Activated CD4-positive, alpha-beta T cell treated with anti-CD3 and anti-CD28 coated beads, Interleukin-2, amount 50 U/mL, for 48 hours (primary cell): ENCODE measurements at places on chromosomes 7 and 10.
A peak's percentile ranks its signal among the peaks of the same experiment; 100 is the strongest.

GRCh38 chr10:101611096-101611905, 23.2 kb downstream of the DPCD start:
- DNase-seq, result peak; percentile 31

GRCh38 chr7:130341882-130342281, 2.7 kb upstream of the CPA5 start:
- DNase-seq, result no peak

DNA sequence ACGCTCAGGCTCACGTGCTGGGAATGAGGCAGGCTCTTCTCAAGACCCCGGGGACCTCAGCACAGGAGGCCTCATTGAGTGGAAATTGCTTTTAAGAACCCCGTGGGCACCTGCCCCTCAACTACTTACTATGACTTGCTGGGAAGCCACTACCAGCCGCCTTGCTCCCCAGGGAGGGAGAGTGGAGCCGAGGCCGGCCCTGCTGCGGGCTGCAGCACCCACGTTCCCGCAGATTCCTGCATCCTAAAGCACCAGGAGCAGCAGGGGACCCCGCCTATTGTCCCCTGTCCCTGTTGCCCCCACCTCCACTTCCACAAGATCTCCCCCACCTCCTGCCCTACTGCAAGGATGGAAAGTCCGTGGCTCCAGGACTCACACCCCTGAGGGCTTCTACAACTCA, 541.6 kb upstream of the PFKP start:
- no peak for DNase-seq

- no peak for DNase-seq
Observed at GRCh38 chr7:40221836-40222235, 87.0 kb downstream of the SUGCT start.

GRCh38 chr10:45380903-45381620, 7.0 kb downstream of the ALOX5 start:
- no peak for DNase-seq

DNA sequence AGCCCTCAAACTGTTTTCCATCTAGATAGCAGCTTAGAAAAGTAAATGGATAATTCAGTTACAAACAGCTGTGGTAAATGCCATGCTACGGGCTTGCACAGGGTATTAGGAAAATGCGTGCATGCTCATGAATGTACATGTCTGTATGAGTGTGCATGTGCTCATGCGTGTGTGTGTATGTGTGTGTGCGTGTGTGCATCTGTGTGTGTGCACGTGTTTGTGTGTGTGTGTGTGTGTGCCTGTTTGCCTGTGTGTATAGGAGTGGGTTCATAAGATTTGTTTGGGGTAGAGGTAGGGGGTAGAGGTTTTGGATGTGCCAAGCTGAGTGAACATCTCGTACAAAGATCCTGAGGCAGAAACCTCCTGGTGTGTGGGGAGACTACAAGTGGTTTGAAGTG, 52.9 kb downstream of the AOAH start:
- no peak for DNase-seq

DNA sequence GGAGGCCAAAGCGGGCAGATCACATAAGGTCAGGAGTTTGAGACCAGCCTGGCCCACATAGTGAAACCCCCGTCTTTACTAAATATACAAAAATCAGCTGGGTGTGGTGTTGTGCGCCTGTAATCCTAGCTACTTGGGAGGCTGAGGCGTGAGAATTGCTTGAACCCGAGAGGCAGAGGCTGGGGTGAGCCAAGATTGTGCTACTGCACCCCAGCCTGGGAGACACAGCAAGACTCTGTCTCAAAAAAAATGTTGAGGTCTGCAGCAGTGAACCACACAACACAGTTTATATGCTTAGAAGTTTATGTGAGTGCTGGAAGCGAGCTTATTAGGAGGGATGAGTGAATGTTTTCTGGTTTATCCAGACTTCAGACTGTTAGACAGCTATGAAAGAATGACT, 10.4 kb downstream of the LHPP start:
- no peak for DNase-seq

GRCh38 chr7:94045581-94045980, 41.4 kb upstream of the BET1 start:
- DNase-seq, result no peak

DNA sequence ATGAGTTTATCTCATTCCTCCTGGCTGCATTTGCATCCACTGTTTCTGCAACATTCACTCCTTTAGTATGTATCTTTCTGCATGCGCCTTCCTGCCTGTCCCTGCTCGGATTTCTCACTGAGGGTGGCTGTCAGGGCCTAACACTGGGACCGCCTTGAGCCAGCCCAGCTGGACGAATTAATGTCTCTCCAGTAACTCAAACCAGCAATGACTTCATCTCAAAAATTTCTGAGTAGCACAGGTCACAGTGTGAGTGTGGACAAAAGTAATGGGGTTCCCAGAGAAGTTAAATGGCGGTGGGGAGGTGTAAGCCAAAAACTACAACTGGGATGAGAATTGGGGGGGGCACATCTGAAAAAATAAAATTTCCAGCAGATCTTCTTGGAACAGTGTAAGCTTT, 444.0 kb upstream of the MGMT start:
- no peak for DNase-seq

GRCh38 chr7:141558544-141559183, 7.5 kb downstream of the AGK start:
- no peak for DNase-seq

DNA sequence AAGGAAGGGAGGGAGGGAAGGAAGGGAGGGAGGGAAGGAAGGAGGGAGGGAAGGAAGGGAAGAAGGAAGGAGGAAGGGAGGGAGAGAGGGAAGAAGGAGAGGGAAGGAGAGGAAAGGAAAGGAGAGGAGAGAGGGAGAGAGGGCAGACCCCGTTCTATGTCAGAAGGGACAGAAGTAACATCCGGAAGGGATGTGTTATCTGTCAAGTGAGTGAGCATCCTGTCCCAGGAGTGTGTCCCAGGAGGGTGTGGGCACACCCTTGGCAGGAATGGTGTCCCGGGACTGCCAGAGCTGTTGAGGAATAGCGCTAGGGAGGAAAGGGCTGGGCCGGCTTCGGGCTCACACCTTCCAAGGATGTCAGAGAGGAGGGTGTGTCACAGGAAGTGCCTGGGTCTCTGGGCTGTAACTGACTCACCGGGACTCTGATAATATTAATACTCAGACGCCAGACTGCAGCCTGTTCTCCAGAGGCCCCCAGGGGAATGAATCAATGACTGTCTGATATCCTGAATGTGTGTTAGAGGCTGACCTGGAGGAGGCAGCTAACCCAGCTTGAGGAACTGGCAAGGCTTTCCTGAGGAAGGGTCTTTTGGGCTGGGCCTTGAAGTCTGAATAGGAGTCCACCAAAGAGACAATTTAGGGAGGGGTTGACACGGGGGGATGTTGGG, 125.6 kb upstream of the TNRC18 start:
- DNase-seq, result no peak

- DNase-seq, result no peak
Observed at GRCh38 chr10:76675561-76675950, 962.1 kb downstream of the KCNMA1 start.

DNA sequence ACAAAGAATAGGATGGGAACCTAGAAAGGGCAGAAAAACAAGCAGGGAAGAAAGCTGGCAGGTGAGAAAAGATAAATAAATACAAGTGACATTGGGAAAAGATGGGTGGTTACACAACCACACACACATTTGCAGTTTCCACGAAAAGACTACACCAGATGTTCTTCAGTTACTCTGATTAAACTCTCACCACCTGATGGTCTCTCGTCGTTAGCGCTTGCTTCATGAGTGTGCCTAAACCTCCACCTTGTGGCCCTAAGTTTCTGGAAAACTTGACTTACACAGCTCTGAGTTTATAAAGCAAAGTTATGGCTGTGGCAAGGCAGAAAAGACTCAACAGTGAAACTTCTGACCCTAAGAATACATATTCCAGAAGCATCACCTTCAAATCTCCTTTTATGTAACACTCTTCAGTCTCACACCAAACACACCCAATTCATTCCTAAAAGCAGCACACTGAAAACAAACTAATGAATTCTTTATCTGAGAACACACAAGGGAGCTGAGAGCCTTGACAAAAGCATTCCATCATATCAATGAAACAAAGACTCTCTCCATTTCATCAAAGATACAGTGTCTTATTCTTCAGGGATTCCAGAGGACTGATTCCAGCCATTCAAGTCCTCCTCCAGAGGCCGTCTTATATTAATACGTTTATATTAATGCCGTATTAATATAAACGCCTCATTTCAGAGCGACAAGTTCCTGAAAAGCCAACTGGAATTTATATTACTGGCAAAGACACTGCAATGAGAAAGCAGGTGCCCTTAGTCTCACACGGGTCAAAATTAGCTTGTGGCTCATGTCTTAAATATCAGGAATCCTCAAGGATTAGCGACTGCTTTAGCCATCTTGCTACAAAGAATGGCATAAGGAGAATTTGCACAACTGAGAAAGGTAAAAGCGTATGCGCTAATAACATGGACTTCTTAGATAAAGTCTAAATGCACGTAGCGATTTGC, 77.6 kb downstream of the RNF216 start:
- DNase-seq, result no peak

- no peak for DNase-seq
Observed at GRCh38 chr10:58743466-58744115, 230.9 kb downstream of the BICC1 start.

DNA sequence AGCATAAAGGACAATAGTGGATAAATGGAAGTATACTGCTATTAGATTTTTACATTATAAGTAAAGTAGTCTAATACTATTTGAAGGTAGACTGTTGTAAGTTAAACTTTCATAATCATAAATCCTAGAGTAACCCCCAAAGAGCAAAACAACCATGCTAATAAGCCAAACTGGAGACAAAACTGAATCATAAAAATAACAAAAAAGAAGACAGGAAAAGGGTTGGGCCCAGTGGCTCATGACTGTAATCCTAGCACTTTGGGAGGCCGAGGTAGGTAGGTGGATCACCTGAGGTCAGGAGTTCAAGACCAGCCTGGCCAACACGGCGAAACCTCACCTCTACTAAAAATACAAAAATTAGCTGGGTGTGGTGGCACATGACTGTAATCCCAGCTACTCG, 9.7 kb downstream of the CACUL1 start:
- no peak for DNase-seq

GRCh38 chr7:36096460-36097095, 56.5 kb upstream of the EEPD1 start:
- DNase-seq, result no peak

GRCh38 chr10:6343305-6344010, 140.7 kb downstream of the PFKFB3 start:
- DNase-seq, result no peak

GRCh38 chr7:101108330-101108857, 18.5 kb upstream of the SERPINE1 start:
- DNase-seq, result no peak

- no peak for DNase-seq
Observed at GRCh38 chr10:7529638-7530037, 118.8 kb upstream of the SFMBT2 start.

DNA sequence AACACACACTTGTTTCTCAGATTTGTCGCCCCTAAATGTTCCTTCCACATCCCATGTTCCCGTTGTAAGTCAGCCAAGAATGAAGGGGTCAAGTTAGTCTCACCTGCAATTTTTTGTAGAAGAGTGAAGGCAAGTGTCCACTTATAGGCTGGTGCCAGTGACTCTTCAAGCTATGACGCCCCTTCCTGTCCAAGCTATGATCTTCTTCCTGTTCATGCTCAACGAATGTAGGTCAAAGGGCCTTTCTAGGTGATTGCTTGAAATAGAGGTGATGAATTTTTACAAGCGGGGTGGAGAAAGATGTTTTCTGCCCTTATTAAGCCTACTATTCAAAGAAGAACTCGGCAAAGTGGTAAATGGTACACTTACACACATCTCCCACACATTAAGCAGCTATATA, 41.0 kb downstream of the CDK1 start:
- no peak for DNase-seq

DNA sequence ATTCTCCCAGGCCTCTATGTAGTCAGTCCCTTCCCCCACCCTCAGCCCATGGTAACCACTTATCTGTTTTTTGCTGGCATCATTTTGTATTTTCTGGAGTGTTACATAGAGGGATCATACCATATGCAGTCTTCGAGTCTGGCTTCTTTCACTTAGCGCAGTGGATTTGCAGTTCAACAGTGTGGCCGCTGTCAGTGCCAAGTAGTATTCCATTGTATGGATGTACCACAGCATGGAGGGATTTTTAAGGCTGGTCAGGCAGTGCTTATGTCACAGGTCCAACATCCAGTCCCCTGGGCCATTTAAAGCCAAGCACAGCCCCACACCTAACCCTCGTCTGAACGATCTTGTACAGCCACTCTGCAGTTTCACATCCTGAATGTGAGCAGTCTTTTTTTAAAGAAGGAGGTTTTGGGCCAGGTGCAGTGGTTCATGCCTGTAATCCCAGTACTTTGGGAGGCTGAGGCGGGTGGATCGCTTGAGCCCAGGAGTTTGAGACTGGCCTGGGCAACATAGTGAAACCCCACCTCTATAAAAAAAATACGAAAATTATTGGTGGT, 121.8 kb downstream of the CUX1 start:
- DNase-seq, result no peak

GRCh38 chr10:127145173-127145572, 51.2 kb downstream of the INSYN2A start:
- no peak for DNase-seq

GRCh38 chr10:91378061-91378460, 32.1 kb upstream of the HECTD2 start:
- no peak for DNase-seq

- DNase-seq, result no peak
Observed at GRCh38 chr10:114048472-114048871, 4.8 kb downstream of the ADRB1 start.

DNA sequence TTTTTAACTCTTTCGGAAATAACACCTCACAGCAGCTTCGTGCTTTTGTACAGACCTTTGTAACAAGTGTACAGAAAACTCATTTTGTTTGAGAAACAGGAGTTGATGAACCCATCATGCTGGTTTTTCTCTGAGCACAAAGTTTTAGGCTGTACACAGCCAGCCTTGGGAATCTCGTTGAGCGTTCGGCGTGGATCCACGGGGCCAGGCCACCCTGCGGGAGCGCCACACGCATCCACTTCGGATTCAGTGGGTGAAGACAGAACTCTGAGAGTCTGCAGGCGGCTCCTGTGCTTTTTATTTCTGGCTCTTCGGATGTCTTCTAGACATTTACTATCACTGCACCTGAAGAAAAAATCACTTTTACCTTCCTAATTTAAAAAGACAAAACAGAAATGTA, 131.2 kb downstream of the SMURF1 start:
- no peak for DNase-seq

DNA sequence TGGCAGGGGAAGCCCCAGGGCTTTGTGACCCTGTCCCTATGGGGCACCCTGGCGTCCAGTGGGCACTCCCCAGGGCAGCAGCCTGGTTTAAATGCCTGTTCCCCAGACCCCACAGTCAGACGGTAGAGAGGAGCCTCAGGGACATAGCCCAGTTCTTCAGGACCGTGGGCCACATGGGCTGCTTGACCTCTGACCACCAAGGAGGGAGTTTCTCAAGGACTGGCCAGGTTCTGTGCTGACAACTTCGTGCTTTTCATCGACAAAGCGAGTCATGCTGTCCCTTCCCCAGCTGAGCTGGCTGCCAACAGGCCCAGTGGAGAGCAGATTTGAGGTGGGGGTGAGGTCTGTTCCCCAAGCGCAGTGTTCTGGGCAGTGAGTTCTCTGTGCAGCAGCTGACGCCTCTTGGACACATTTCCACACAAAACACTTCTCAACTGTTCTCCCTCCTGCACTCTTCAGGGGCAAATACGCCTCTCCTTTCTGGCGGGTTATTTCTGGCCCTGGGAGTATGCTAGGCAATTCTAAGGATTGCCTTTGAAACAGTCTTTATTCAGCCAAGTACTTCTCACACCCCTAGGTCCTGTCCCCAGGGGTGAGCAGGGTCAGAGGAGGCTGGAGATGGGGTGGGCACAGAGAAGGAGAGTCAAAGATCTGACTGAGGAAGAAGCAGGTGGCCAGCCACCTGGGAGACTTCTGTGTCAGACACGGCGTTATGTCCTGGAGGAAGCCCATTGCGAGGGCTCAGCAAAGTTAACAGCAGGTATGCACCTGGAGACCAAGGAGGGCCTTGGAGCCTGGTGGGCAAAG, 57.3 kb upstream of the CAMK2B start:
- DNase-seq, result no peak
